ENCODE measurements at places on chromosomes 11 and 22. TPM values are rescaled to one million over a fixed set of nuclear protein-coding genes. Genes with fewer than 3 reads are reported as not detected.

Gene LIF
- total RNA-seq = 11.1 TPM

Gene MIOX
- total RNA-seq = 0.35 TPM

Gene MB
- total RNA-seq = 6.3 TPM

Gene BTBD18
- not detected for total RNA-seq

Gene ELF5
- not detected for total RNA-seq

Gene SERPING1
- total RNA-seq = 0.26 TPM

Gene KRTAP5-8
- not detected for total RNA-seq

Gene C22orf15
- total RNA-seq = not detected

Gene IGLL1
- total RNA-seq = not detected

GRCh38 chr11:99818991-99819390, 798.2 kb downstream of the CNTN5 start:
- DNase-seq = no peak

- DNase-seq = peak; percentile 33
Observed at GRCh38 chr11:35321532-35322317, 97.6 kb downstream of the SLC1A2 start.

- no peak for DNase-seq
Observed at GRCh38 chr11:108906329-108906728, 241.5 kb downstream of the DDX10 start.

- no peak for DNase-seq
Observed at GRCh38 chr11:41320653-41321052, 138.8 kb downstream of the LRRC4C start.

- peak; percentile 33 for DNase-seq
Observed at GRCh38 chr11:60905551-60906113, 753 bp downstream of the PRPF19 start.

DNA sequence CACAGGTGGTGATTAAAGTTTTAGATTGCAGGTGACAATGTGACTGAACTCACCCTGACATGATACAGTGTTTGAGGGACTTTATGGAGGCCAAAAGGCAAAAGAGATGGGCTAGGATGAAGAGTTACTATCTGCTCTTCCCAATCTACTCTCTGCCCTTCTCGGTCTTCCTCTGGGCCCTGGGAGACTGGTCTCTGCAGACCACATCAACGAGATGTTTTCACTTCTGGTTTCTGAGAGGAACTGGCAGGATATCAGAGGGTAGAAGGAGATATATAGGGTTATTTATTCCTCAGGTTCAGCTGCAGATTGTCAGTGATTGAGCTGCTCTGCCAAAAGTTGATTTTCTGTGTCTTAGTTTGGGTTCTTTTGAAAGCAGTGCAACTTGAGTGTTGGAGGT, 32.4 kb upstream of the CD44 start:
- no peak for DNase-seq

DNA sequence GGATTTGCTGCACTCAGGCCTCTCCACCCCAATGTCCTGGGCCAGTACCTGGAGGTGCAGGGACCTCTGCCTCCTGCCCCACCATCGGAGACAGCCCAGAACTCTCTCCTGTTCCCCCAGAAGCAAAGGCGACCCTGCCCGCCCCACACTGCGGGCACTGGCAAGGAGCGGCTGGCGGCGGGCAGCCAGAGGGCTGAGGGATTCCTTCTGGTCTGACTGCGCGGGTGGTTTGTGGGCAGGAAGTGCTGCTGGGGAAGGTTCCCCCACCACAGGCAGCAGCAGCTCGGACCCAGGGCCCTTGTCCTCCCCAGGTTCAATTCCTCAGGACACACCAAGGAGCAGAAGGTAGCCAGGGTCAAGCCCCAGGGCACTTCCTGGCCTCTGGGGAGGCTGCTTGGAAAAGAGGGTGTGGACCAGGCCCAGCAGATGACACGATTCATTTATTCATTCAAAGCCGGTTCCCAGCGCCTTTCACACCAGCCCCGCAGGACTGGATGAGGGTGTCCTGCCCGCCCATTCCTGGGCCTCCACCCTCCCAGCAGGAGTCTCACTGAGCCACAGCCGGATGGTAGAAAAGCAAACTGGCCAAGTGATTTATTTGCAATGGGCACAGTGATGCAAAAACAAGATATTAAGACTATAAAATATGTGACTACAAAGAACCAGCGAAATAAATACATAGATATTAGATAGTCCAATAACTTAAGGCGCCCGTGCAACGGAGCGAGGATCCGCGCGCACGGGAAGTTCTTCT, 1.2 kb downstream of the PHLDA2 start:
- DNase-seq = peak; percentile 55

DNA sequence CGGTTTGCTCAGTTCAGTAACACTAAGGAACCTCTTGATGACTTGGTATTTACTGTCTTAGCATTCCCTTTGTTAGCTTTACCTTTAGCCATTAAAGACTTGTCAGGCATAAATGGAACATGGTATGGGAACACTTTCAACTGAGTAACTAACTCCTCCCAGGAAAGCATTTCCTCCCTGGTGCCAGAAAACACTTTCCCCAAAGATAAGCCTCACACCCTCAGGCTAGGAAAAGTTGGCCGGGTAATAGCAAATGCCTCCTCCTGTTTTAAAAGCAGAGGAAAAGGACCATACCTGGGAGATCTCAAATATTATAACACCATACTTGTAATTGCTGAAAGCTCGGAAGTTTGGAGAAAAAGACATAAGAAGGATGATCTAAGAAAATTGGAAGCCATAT, 12.0 kb downstream of the KCNJ11 start:
- DNase-seq = no peak

DNA sequence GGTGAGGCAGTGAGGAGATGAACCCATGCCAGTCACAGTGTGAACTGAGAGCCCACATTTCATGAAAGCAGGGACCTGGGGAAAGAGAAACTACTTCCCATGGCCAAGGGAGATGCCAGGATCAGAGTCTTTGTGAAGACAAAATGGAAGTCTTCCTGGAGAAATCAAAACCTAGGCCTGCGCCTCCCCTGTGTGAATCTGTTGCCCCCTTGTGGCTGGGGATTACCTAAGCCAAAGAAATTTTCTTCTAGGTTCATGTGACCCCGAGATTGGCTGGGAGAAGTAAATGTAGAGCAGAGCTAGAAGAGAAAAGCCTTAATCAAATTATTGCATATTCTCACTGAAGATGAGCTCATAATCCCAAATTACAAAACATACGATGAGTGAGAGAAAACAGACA, 1075.3 kb downstream of the TBC1D22A start:
- DNase-seq = peak; percentile 4

- no peak for DNase-seq
Observed at GRCh38 chr11:13669544-13670488, 1.3 kb downstream of the FAR1 start.

DNA sequence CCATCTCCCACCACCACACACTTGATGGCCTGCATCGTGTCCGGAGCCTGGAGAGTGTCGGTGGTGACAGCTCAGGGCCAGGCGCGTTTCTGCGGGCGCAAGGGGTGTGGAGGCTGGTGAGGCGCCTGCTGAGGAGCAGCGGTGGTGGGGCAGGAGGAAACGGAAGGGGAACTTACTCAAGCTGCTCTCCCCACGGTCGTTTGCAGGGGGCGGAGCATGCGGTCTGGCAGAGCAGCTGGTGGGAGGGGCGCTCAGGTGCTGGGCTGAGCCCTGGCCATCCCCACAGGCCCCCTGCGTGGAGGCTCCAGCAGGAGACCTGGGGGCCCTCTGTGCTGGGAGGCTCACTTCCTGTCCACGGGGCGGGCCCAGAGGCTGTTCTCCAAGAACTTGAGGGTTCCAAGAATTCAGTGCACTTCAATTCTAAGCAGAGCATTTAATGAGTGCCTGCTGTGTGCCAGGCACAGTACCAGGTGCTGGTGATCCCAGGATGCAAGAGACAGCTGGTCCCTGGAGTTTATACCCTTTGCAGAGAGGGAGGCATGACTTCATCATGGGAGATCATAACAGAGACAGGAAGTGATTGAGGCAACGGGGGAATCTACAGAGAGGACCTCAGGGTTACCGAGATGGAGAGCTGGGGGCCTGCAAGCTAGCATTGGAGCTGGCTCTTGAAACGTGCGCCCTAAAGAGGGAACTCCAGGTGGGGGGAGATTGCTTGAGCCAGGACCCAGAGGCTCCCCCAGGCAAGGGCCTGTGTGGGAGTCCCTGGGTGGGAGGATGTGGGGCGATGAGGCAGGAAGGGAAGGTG, at the start of gene RAC2:
Gene RAC2 (minus strand): TSS at position 156 of the 808 bp plus-strand sequence. CDS start 121 bp downstream, at position 35.
- DNase-seq = no peak

DNA sequence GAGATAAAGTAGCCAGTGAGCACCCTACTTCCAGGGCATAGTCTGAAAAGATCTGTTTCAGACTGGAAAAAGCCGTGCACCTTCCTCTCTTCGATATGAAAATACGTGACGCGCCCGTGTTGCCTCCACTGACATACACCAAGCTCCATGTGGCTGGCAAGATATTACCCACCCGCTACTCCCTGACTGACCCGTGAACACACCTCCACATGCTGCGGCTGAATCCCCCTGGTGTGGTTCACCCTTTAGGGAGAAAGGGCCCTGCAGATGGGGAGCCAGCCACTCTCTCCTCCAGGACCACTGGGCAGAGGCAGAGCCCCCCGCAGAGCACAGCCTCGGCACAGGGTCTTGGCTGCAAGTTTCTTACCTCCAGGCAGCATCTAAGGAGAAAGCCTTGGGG, 245.0 kb downstream of the BRD1 start:
- DNase-seq = no peak

DNA sequence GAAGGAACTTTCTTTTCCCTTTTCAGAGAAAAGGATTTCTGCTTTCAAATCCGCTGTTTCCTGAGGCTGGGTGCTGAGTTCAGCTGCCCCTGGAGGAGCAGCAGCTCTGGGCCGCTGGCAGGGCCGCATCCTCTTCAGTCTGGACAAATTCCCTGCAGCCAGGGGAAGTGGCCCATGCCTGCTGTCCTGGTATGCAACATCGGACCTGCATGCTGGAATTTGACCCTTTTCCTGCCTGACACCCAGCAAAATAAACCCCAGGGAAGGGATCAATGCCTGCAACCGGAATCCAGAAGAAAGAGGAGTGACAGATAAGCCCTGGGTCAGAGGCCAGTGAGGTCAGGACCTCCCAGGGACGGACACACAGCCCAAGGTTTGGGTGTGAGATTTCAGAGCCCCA, 54.1 kb upstream of the LINC01488 start:
- DNase-seq = no peak

DNA sequence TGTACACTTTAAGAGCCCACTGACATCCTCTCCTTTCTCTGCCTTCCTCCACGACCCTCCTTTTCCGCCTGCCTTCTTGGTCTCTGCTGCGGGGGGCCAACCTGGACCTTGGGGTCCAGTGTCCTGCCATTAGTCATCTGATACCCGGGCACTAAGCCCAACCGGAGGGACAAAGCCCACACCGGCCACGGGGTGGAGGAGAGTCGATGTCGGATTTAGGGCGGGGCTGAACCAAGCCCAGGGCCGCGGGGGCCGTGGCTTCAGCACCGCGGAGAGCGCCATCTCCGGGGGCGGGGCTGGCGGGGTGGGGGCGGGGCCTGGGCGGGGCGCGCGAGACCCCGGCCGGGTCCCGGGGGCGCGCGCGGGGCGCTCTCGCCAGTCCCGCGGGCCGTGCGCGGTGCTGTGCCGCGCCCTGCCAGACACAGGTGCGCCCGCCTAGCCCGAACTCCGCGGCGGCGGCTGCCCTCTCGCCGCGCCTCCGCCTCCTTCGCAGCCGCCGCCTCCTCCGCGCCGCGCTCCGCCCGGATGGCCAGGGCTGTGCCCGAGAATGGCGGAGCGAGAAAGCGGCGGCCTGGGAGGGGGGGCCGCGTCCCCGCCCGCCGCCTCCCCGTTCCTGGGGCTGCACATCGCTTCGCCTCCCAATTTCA, at the start of gene MAPK8IP1:
Gene MAPK8IP1 (plus strand): TSS at position 378 of the 647 bp plus-strand sequence. CDS start 170 bp downstream, at position 548.
- DNase-seq = peak; percentile 19

- DNase-seq = no peak
Observed at GRCh38 chr22:36492109-36492508, 10.7 kb upstream of the TXN2 start.

- no peak for DNase-seq
Observed at GRCh38 chr11:134616038-134616437, 204.0 kb upstream of the B3GAT1 start.

GRCh38 chr11:76155500-76156227, 50.6 kb downstream of the WNT11 start:
- no peak for DNase-seq

GRCh38 chr22:31812977-31813605, 59.3 kb downstream of the DEPDC5 start:
- DNase-seq = no peak

- DNase-seq = no peak
Observed at GRCh38 chr11:23233075-23233474, 372.8 kb upstream of the CCDC179 start.

DNA sequence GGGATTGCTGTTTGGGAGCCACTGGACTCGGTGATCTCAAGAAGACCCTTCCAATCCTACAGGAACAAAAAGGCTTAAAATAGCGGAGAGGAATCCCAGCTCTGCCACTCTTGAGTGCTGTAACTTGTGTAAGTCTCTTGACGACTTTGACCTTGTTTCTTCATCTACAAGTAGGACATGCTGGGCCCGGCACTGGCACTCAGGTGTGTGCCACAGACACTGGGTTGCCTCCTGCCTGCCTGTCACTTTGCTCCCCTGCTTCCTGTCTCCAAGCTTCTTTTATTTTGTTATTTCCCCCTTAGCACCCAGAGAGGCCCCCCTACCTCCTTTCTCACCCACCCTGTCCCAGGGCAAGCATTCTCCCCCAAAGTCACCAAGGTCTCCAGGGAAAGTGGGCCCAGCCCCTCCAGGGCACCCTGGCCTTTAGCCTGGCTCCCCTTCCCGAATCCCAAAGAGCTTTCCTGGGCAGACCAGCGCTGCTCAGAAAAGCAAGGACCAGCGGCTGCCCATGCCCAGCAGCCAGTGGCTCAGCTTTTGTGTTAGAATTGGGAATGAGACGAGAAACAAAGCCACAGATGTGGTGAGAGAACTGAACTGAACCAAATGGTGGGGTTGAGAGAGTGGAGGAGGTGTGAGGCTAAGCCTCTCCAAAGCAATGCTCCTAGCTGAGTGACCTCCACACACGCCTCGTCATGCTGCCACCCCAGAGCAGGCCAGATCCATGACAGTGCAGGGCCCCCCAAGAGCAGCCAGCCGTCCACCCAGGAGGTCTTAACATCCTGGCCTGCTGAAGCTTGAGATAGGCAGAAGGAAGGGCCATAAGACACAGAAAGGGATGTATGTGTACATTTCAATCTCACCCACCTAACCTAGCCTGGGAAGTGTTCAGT, 4.5 kb downstream of the TRIM29 start:
- DNase-seq = no peak

DNA sequence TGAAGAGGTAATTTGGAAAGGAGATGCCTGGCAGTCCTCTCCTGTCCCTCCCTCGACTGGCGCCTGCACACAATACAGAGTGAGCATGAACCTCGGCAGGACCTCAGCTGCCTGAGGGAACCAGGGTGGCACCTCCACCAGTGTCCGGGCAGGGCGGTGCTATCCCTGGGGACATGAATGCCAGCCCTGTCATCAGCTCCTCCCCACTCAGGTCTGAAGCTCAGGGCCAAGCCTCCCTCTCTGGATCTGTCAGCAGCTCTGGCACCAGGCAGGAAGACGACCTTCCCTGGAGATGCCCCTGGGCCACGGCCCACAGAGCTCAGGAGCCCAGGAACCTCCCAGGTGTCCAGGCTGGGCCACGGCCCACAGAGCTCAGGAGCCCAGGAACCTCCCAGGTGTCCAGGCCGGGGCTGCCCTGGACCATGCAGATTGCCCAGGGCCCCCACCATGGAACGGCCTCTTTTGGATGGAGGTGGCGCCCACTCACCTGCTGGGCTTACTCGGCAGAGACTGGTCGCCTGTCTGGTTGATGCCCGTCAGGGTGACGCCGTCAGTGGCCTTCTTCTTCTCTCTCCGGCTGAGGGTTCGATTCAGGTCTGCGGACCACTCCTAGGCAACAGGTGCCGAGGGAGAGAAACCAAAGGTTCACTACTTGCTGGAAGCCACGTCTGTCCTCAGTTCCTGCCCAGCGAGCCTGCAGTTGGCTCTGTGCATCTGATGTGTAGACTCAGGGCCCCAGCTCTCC, 21.7 kb upstream of the ARFGAP3 start:
- DNase-seq = no peak

- no peak for DNase-seq
Observed at GRCh38 chr11:31247321-31247720, 122.2 kb downstream of the DCDC1 start.

Measured in MG63 (cell line).